Stimulated activated CD4-positive, alpha-beta T cell treated with anti-CD3 and anti-CD28 coated beads, TNF-alpha, amount 100 ng/mL, for 1 hour (primary cell): ENCODE measurements at places on chromosomes 12 and 14.

DNA sequence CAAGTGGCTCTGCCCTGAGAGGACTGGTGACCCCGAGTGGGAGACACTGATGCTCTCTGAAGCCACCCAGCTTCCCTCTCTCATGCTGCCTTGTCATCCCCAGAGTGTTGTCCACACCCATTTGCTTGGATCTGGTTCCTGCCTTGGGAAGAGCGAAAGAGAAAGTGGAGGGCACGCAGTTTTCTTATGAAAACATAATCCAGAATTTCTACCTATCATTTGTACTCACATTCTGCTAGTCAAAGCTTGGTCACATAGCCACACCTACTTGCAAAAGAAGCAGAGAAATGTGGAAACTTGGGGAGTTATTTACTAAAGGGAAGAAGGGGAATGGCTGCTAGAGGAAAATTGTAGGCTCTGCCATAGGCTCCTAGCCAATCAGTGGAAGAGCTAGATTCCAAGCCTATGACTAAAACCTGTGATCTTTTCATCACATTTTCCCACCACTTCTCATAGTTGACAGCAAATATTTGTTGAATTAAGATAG lies 326.3 kb downstream of the ZFP36L1 start:
- no peak for DNase-seq

GRCh38 chr12:82996168-82996812 lies 309.6 kb downstream of the TMTC2 start:
- no peak for DNase-seq

DNA sequence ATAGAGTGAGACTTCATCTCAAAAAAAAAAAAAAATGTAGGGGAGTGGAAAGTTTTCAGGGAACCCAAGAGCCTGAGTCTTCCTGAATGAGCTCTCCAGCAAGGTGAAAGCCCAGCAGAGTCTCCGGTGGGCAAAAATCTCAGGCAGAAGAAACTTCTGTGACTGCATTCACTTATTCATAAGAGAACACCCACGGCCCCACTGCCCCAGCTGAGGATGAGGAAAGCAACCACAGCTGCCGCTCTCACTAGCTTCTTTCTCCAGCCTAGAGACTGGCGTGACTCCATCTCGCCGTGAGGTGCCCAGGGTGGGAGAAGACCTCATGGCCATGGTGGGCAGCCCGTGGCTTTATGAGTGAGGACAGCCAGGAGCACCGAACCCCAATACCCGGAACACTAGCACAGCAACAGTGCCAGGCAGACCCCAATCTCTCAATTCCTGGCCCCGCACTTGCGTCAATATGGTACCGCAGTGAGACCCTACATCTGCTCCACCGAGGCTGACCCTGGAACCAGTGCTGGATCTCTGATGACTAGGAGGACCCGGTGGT lies 29.7 kb upstream of the DYNC1H1 start:
- no peak for DNase-seq

DNA sequence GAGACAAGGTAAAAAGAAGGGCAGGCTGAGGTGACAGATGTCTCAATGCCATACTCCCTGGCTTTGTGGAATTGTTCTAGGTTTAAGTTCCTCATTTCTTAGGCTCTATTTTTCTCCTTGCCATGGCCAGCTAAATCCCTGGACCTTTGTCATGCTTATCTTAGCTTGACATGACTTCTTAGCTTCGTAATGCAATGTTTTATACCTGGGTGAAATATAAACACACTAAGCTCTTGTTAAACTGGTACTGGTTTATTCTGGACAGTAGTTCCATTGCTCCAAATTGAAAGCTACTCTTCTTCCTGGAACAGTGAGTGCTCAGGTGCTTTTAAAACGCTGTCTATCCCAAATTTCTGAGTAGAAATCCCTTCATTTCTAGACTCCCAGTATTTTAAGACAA lies 17.4 kb upstream of the ARHGAP5 start:
- DNase-seq: no peak

DNA sequence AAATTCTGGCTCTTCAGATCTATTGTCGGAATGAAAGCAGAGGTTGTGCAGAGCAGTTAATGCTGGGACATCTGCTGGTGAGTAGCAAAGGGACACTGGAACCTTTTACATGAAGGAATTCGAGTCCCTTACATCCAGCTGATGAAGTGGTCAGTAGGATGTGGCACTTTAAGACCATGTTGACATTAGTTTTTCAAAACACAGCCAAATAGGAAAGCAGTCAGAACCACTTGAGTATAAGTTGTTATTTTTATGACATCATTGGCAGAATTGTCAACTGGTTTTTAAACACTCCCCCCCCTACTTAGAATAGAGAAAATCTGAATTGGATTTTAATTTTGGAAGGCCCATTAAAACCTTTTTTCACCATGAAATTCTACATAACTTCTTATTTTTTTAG lies 46.8 kb upstream of the AMN start:
- DNase-seq: no peak

- DNase-seq: no peak
Measured at GRCh38 chr14:104881369-104881979, 16.4 kb downstream of the CEP170B start.

DNA sequence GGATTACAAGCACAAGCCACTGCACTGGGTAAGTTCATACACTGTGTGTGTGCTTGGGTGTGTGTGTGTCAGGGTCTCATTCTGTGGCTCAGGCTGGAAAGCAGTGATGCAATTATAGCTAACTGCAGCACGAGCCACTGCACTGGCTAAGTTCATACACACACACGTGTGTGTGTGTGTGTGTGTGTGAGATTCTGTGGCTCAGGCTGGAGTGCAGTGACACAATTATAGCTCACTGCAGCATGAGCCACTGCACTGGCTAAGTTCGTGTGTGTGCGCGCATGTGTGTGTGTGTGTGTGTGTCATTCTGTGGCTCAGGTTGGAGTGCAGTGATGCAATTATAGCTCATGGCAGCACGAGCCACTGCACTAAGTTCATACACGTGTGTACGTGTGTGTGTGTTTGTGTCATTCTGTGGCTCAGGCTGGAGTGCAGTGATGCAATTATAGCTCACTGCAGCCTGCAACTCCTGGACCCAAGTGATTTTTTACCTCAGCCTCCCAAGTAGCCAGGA lies 85.4 kb downstream of the HECTD1 start:
- no peak for DNase-seq

DNA sequence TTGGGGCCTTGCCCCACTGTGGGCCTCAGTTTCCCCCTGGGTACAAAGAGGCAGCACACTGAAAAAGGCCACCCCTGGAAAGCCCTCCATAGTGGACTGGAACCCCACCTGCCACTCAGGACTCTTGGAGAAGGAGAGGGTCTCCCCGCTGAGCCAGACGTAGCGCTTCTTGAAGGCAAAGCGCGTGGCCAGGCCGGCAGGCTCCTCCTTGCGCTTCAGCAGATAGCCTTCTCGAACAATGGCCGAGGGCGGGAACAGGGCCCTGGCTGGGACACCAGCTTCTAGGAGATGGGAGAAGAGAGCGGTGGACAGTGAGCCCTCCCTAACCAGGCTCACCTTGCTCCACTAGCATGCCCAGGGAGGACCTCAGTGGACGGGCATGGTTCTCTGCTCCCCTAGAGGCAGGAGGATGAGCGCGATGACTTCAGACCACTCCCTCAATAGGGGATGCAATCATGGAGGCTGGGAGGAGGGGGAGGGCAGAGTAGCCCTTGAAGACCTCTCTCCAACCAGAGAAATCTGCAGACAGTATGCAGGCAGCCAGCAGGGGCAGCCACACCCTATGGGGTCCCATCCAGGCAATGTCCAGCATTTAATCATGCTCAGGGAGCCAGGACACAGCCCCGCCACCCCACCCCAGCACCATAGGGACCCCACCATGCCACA lies 29.8 kb downstream of the RASAL1 start:
- no peak for DNase-seq

DNA sequence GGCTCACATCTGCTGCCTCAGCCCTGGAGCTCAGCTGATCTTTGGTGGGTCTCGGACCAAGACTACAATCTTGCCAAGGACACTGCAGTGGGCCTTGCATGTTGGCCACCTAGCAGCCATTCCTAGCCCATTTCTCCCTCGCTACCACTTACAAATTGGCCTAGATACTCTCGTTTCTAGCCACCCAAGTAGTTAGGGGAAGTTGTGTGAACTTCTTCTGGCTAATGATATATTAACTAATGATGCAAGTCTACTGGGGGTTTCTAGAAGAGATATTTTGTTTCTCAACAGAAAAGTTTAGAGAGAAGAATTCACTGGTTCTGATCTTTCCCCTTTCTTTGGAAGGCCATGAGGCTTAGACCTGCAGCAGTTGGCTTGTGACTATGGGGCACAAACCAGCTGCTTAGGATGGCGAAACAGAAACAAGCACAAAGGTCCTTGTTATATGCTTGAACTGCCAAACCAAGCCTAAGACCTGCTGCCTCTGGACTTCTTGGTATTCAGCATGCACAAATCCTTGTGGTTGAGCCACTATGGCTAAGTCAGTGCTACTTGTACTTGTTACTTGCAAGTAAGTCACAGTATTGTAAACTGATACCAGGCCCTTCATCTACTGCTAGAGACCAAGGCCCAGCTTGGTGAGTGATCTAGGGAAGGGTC lies 30.5 kb upstream of the GPATCH2L start:
- DNase-seq: no peak

DNA sequence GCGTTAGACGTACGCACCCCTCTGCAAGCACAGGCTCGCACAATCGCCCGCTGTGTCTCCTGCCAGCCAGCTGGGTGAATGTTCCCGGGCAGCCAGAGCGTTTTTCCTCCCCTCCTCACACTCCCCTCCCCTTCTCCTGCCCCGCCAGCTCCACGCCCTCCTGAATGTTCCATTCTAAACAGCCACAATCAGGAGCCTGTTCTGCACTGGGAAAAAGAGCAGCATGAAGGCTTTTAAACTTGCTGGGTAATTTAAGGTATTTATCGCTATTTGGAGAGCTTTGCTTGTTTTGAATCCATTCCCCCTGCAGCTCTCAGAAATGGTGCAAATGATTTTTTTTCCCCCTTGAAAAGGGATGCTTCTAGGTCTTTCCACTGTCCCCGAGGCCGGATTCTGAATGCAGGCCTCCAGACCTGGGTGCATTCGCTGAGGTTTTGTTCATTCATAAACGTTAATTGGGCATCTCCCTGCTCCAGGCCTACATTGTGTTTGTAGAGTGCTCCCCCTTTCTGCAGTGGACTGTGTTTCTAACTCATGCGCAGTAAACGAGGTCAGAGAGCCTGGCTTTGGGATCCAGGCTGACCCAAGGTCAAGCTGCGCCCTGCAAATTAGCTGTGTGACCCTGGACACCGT lies 212.5 kb downstream of the CHST11 start:
- DNase-seq: no peak

- no peak for DNase-seq
Measured at GRCh38 chr14:65703996-65704395, 291.5 kb downstream of the FUT8 start.

DNA sequence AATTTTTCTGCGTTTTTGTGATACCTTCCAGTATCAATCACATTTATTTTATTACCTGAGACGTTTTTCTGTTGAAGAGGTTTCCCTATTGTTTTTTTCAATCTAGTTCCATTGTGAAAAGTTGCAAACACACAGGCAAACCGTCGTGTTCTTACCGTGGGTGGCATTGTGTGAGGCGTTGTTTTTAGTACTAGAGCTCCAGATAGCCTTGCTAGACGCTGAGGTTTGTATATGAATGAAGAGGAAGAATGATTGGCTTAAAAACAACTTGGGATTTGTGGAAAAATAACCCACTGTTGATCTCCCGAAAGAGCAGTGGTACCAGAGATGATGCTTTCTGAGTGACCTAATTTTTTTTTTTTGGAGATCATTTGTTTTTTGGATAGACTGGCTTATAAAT lies 1.0 kb downstream of the SOCS4 start:
- no peak for DNase-seq

GRCh38 chr12:95214466-95214865 lies 2.8 kb downstream of the FGD6 start:
- no peak for DNase-seq

- DNase-seq: no peak
Measured at GRCh38 chr12:12983420-12984035, 16.5 kb downstream of the HEBP1 start.

- no peak for DNase-seq
Measured at GRCh38 chr12:24615967-24616411, 332.9 kb downstream of the BCAT1 start.

DNA sequence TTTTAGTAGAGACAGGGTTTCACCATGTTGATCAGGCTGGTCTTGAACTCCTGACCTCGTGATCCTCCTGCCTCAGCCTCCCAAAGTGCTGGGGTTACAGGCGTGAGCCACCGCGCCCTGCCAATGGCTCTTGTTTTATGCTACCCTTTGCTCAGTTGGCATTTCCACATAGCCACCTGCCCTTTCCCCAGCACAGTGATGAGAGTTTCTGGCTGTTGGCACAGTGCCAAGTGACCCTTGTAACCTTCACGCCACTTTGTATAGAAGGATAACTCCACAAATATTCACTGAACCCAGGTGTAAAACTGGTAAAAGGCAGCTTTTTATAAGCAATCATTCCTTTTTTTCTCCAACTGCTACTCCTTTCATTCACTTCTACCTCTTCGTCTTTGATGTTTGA lies 18.5 kb upstream of the CCDC175 start:
- no peak for DNase-seq

- DNase-seq: no peak
Measured at GRCh38 chr12:120077260-120077659, 39.3 kb downstream of the RAB35 start.

DNA sequence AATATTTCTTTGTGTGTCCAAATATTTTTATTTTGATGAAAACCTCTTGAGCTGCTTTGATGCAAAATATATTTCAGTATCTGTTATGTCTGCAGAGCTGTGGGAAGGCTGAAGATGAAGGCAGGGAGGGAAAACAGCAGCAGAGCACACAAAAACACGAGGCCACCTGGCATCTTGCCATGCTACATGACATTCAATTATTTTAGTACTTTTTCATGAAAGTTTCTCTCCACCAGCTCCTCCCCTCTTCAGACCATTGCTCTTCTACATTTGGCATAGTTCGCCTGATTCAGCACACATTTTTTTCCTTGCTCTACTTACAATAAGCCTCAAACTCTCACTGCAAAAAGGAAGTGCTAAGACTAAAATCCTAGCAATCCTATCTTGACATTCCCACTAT lies 4.6 kb upstream of the ALX1 start:
- DNase-seq: no peak

- no peak for DNase-seq
Measured at GRCh38 chr12:6273541-6274230, 36.8 kb upstream of the PLEKHG6 start.

DNA sequence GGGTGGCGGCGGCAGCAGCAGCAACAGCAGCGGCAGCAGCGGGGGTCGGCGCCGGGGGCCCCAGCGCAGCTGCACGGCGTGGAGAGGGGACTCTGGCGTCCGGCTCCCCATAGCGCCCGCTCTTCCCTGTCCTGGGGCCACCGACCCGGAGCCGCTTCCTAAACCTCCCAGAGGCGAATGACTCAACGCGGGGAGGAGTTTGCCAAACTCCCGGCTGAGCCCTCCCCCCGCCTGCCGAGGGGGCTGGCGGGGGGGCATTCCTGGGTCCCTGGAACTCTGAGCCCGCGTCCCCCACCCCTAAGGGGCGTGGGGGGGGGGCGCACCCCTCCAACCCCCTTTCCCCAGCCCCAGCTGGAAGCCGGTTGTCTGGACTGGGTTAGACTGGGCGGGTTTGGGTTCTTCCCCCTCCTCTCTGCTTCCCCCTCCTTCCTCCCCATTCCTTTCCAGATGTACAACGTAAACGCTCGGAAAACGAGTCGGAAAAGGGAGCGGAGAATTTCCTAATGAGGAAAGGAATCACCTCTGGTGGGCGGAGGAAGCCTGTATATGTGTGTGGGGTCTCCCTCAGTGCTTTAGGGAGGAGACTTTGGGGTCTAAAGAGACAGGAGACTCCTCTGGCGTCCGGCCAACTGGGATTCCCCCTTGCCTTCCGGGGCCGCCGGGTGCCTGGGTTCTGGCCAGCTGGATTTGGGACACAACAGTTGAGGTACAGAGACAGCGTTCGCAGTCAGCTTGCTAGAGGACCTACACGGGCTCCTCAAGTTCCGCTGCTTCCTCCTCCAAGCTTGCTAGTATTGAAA lies at the start of gene ITGA5:
Gene ITGA5 (minus strand): TSS at position 179 of the 800 bp plus-strand sequence. CDS start 68 bp downstream, at position 111.
- DNase-seq: peak; percentile 37
